GM10248 (cell line): ENCODE measurements at places on chromosomes 3 and 15.

- no peak for DNase-seq
Observed at GRCh38 chr15:95235033-95235432, 1003.7 kb downstream of the MCTP2 start.

- no peak for DNase-seq
Observed at GRCh38 chr15:70955151-70955550, 62.5 kb downstream of the LRRC49 start.

DNA sequence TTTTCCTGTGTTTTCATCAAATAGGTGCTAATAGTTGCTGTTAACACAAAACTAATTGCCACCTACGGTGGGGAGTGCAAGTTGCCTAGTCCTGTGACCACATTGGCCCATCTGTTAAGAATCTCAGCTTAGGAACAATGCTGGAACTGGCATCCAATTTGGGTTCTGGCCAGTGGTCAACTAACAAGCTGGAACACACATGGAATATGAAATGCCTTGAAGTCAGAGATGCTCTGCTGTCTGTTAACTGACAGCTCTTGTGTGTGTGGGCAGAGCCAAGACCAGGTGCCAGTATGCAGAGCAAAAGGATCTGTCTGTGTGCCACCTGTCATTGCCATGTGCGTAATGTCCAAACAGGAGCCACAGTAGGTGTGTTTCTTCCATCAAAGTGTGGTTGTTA, 460.8 kb downstream of the ROBO2 start:
- DNase-seq, result no peak

GRCh38 chr3:14319654-14320182, 82.7 kb upstream of the SLC6A6 start:
- DNase-seq, result peak; percentile 81

- DNase-seq, result no peak
Observed at GRCh38 chr15:51183076-51183475, 88.4 kb upstream of the TNFAIP8L3 start.

DNA sequence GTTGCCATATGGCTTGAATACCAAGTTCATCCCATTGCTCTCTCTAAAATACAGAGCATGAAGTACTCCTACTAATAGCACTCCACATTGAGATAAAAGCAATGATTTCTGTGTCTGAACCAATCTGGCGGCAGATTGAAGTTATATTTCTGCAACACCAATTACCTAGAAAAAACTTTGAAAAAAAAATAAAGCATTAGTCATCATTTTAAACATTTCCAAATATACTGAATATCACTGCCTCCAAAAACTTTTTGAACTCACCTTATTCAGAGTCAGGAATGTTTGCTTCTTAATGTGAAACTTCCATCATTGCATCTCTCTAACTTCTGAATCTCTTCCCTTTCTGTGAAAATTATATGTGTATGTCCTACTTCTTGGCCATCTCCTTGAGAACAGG, 540.5 kb downstream of the GRM7 start:
- DNase-seq, result no peak

DNA sequence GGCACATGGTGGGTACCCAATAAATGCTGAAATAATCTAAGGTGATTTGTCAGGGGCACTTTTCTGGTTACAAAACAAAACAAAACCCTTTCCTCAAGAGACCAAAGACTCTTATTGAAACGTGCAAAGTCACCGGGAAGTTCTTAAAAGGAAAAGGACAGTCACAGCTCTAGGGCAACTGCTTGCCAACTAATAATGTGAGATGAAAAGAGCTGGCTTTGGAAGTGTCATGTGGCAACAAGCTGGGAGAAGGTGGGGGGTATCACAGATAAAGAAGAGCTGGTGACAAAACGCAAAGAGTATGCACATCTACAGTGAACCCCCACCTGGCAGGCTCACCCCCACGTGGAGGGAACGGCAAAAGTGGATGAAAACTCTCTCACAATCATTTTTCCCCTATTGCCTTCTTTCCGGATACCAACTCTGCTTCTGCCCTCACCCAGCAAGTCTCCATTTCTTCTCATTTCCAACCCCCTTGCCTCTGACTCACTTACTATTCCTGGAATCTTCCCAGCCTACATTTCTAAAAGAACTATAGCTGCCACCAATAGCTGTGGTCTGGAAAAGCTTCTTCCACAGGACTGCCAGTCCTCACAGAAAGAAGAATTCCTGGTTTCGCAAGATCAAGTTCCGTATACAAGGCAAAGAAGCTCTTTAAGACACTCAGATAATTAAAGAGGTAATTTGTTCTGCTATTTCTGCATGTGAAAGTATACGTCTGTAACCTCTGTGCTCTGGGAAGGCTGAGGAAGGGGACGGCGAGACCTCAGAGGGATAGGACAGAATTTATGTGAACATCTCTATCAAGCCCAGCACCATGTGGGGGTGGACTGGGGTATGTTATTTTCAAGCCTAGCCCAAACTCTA, 21.8 kb upstream of the ANPEP start:
- DNase-seq, result no peak

DNA sequence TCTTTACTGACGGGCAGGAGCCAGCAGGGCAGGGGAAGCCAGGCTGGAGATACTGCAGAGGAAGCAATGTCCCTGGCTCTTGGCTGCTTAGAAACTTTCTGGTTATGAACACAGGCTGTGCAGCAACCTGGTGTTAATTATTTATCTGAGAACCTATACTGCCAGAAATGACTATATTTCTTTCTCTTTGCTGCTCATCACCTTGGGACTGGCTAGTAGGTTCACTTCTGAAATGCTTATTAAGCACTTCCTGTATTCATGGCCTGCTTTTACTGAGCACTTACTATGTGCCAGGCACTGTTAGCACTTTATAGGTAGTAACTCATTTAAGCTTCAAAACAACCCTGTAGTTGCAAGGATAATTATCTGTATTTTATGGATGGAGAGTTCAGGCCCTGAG, 57.6 kb downstream of the RAB11A start:
- DNase-seq, result peak; percentile 46

- DNase-seq, result no peak
Observed at GRCh38 chr3:94115482-94115881, 52.6 kb downstream of the NSUN3 start.

DNA sequence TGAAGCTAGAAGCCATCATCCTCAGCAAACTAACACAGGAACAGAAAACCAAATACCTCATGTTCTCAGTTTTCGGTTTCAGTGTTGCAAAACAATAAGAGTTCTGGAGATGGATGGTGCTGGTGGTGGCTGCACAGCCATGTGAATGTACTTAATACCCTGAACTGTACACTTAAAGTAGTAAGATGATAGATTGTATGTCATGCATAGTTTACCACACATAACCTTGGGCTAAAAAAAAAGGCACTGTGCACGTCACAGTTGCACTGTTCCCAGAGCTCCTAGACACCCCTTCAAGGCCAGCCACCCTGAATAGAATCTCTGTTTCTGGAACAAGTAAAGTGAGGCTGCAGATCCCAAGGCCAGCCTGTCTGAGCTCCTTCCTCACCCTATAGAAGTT, 243.3 kb upstream of the IGF1R start:
- DNase-seq, result no peak

DNA sequence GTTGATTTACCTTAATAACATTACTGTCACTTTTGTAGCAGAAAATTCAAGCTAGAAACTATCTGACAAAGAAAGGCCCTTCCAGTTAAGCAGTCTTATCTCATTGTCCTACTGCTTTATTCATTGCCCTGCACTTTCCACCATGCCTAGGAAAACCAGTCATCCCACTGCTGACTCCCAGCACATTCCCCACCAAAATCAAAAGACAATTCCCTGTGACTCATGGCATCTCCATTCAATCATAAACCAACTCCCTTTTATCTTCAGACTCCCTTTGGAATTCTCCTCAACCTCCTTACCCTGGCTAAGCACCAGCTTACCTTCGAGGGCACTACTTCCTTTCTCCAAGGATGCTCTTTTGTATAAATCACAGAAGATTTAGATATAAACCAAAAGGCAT, 184.3 kb downstream of the PLCH1 start:
- no peak for DNase-seq

DNA sequence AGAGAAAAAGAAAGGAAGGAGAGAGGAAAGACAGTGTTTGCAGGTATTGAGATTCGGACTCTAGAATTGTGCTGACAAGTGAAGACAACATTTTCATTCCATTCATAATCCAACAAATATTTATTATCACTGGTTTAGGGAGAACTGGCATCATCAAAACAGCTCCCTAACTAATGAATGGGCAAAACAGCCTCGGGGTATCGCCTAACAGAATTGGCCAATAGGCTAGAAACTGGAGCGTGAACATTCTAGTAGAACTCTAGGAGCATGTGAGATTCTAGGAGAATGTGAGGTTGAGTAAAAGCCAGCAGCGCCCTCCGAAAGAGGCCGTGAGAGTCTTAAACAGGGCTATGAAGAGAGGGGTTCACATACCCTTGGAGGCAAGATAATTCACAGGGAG, 221.8 kb upstream of the WNT5A start:
- no peak for DNase-seq

DNA sequence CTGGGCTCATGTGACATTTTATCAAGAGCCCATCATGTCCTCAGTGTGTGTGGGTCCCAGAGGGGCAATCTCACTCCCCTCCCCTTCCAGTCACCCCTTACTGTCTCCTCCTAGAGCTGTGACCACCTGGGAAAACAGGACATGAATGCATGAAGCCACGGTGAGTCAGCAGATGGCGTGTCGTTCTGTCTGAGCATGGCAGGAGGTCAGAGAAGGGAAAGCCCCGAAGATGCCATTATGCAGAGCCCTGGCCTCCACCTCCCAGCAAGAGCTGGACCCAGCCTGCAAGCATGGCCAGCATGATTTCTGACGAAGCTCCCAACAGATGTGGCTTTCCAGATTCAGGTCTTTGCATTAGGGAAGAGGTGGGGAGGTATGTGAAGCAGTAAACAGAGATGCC, 118.5 kb downstream of the TLE3 start:
- peak; percentile 83 for DNase-seq

DNA sequence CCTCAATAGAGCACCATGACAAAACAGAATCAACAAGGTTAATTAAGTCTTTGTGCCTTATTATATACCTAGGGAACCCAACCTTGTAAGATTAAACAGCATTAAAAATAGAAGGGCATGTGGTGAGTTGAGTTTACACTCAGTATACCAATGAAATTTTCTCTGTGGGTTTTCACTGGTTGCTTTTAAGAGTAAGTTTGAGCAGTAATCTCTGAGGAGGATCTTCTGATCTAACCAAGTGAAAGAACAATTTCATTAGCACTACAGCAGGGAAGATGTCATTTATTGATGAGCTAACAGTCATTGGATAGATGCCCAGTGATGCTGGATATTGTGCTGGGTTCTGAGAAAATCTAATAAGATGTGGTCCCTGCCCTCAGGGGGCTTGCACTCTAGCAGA, 26.9 kb upstream of the AKAP13 start:
- DNase-seq, result no peak

DNA sequence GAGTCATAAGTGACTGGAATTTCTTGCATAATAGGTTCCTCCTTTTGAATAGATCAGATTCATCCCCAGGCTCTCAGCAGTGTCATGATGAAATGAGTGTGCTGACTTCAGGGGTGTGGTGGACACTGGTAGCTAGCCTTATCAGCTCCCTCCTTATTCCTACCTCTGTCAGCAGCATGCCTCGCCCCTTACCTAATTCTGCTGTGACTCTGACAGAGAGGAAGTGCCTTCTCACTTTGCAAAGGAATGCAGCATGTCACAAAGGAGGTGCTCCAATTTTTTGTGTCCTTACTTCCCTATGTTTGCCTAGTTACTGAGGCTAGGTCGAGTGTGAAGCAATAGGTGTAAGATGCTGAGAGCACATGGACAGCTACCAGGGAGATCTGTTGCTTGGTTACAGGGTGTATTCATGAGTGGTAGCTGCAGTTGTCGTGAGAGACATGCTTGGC, 90.6 kb downstream of the TNFAIP8L3 start:
- no peak for DNase-seq

DNA sequence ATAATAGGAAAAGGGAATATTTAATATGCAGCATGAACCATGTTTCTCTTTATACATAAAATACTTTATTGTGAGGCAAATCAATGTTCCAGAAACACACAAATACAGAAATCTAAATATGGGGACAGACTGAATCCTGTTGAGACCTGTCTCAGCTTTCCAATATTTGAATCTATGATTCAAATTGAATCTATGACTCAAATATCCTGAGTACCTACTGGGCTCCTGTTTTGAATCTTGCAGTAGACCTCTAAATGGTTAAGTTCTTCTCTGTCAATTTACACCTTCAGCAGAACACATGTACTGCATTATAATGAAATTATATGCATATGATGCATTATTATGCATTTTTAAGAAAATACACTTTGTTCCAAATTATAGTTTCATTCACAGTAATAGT, 143.2 kb upstream of the PLXND1 start:
- DNase-seq, result no peak
